ENCODE measurements at places on chromosomes 7 and 10.

DNA sequence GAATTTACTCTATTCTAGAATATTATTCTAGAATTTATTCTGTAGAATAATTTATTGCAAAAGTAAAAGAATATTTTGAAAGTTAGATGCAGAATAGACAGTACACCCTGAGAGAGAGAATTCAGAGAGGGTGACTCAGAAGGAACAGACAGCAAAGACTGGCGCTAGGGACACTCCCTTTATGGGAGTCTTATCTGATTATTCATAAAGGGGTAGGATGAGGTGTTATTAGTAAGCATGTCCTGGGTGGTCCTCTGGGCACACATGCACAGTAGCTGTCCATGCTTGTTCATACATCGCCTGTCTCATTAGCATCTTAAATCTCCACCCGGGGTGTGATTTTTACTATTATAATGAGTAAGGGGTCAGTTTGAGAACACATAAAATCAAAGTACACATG is 100.1 kb downstream of the XPNPEP1 start:
- DNase-seq = no peak

GRCh38 chr7:28005075-28005846 is 175.3 kb downstream of the JAZF1 start:
- no peak for DNase-seq

DNA sequence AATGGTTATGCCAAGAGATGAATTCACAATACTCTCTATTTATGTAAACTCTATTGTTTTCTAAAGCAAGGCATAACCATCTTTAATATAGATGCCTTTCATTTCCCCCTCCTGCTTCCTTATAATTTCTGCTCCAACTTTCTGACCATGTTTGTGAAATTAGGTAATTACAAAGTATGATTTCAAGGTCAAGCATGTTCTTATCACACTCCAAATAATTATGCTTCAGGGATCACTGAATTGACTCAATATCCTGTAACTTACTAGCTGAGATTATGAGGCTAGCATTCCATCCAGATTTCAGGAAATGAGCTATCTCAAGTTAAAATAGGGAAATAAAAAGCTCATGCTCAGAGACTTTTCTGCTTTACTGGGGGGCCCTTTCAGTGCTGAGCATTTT is 655.9 kb upstream of the IGFBP3 start:
- no peak for DNase-seq

DNA sequence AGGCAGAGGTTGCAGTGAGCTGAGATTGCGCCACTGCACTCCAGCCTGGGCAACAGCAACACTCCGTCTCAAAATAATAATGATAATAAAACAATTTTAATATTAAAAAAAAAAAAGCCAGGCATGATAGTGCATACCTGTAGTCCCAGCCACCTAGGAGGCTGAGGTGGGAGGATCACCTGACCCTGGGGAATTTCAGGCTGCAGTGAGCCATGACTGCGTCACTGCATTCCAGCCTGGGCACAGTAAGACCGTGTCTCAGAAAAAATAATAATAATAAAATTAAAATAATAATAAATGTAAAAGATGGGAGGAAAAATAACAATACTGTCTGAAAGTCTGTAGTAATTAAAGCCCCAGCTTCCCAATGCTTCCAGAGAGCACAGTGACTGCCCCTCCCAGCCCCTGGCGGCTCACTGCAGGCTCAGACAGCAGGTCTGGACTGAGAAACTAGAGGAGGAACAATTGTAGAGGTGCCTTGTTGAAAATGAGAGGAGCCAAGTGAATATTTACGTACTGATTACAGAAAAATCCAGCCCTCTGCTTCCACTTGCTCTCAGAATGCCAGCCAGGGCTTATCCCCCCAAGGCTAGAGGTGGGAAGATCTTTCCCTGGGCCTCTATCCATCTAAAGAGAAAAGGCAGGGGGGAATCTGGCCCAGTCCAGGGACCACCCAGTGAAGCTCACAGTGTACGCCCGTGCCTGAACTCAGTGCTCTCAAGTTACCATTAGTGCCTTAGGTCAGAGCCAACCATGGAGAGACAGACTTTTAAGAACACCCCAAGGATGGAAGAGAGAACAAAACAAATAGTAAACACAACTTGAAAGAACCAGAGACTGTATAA is 112.8 kb downstream of the PARD3 start:
- DNase-seq = no peak

DNA sequence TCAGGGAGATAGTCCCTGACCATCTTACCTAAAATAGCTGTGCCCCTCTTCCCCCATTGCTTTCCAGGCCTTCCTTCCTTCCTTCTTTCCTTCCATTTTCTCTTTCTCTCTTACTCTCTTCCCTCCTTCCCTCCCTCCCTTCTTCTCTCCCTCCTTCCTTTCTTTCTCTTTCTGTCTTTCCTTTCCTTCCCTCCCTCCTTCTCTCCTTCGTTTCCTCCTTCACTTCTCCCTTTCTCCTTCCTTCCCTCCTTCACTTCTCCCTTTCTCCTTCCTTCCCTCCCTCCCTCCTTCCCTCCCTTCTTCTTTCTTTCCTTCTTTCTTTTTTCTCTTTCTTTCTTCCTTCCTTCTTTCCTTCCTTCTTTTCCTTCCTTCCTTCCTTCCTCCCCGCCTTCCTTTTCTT is 24.6 kb upstream of the MKX start:
- no peak for DNase-seq

GRCh38 chr10:5198386-5198785 is 1.7 kb downstream of the AKR1C4 start:
- DNase-seq = peak; percentile 22

- DNase-seq = no peak
Observed at GRCh38 chr10:102982296-102982695, 64.2 kb downstream of the CNNM2 start.

- DNase-seq = no peak
Observed at GRCh38 chr7:139771001-139771956, 6.5 kb downstream of the HIPK2 start.

- no peak for DNase-seq
Observed at GRCh38 chr7:106606120-106606519, 54.8 kb downstream of the CCDC71L start.

GRCh38 chr10:110821508-110821907 is 50.2 kb upstream of the PDCD4 start:
- DNase-seq = no peak
